ENCODE measurements at places on chromosomes 12 and 14. TPM values are rescaled to one million over a fixed set of nuclear protein-coding genes. Genes with fewer than 3 reads are reported as not detected.
A peak's percentile ranks its signal among the peaks of the same experiment; 100 is the strongest.

BIN2 gene
- total RNA-seq: not detected

DTX1 gene
- total RNA-seq: 0.14 TPM

TMEM121 gene
- total RNA-seq: 4.8 TPM

DNA sequence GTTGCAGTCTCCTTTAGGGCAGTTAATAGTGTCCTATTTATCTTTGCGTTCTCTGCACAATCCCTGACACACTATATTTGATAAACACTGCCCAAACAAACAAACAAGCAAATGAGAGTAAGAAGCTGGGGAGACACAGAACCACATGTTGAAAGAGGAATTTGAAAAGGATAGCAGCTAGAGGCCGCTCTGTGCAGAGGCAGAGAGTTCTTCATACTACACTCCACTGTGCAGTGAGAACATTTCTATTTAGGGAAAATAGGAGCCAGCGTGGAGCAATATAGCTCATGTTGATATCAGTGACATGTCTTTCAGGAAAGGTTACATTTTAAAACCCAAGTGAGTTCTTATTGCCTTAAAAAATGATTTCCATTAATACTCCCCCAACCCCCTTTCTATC lies 140.3 kb upstream of the SEL1L start:
- no peak for DNase-seq

- no peak for DNase-seq
These were observed 20.0 kb downstream of the TMEM30B start for GRCh38 chr14:61260939-61261776.

GRCh38 chr12:32891956-32892355 lies 4.6 kb downstream of the PKP2 start:
- DNase-seq: peak; percentile 7

- no peak for DNase-seq
These were observed 11.2 kb upstream of the LBHD2 start for GRCh38 chr14:103072595-103073366.

- DNase-seq: no peak
These were observed 28.6 kb downstream of the CMKLR1 start for GRCh38 chr12:108310489-108310888.

Measured in endothelial cell of umbilical vein (primary cell).